NCI-H2171 (cell line): ENCODE measurements at places on chromosomes 12 and 14.

GRCh38 chr14:101808020-101808641 is 46.6 kb downstream of the PPP2R5C start:
- DNase-seq, result no peak

- no peak for DNase-seq
Observed at GRCh38 chr12:30108666-30109065, 324.9 kb upstream of the TMTC1 start.

GRCh38 chr12:112862636-112863290 is 44.0 kb upstream of the OAS1 start:
- no peak for DNase-seq

DNA sequence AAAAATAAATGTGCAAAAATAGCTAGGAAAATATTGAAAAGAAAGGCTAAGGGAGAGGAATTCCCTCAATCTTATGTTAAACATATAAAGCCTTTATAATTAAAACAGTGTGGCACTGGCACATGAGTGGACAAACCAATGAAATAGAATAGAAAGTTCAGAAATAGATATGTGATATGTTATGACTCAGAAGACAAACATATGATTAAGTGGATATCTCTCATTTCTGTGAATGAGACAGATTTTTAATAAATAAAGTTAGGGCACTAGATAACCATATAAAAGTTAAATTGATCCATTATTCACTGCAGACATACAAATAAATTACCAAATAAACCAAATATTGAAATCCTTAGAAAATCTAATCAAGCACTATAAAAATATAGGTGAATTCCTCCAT is 73.0 kb downstream of the ALG10B start:
- no peak for DNase-seq

DNA sequence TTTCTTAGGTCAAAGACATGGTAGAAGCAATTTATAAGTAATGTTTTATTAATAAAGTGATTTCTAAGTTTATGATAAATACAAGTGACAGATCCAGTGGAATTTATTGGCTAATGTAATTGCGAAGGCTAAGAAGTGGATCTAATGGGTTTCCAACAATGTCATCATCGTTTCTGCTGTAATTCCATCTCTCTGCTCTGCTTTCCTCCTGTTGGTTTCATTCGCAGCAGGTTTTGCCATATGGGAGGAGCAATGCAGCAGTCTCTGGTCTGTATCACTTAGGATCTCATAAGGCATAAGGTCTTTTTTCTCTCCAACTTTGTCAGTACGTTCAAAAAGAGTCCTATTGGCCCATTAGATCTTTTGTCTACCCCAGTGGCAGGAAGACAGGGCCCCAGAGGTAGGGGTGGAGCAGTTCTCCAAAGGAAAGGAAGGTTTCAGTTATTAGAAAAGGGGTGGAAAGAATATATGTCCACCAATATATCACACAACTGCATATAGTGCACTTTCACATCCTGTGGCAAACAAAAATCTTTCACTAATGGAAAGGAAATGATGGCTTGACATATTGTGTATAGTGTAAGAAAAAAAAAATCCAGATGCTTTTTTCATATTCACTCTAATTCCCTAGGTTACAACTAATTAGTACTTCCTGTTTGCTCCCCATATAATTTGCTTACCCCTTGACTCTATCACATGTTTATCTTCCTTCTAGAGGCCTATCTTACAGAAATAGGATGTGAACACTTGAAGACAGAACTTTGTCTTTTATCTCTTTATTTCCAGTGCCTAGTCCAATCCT is 451.3 kb downstream of the ZFP36L1 start:
- no peak for DNase-seq

DNA sequence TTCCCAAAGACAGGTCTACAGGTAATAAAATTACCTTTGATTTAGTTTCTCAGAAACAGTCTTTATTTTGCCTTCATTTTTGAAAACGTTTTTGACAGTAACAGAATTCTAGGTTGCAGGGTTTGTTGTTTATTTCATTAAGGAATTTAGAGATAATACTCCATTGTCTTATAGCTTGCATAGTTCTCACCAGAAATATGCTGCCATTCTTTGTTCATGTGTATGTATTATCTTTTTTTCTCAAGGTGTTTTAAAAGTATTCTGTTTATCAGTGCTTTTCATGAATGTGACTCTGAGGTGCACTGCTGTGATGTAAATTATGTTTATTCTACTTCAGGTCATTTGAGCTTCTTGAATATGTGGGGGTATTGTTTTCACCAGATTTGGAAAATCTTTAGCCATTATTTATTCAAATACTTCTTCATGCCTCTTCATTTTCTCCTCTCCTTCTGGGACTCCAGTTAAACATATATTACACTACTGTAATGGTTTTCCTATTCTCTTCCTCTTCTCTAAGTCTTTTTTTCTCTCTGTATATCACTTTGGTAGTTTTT is 32.7 kb downstream of the ZNF605 start:
- no peak for DNase-seq

GRCh38 chr14:89017417-89017816 is 193.0 kb downstream of the TTC8 start:
- no peak for DNase-seq

GRCh38 chr12:19014240-19014639 is 115.3 kb upstream of the PLEKHA5 start:
- no peak for DNase-seq

DNA sequence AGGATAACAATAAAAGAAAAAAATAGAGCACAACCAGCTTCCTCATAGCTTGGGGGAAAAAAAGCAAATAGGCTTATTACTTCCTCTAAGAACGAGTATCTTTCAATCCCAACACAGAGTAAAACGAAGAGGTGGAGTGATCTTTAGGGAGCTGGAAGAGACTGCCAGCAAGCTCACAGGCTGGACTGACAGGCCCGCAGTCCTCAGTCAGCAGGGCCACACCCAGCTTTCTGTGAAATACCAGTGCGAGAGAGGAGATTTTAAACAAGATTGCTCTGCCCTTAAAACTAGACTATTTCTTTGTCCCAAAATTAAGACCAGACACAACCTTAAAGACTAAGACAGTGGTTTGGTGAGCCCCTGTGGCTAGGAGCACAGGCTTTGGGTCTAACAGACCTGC is 32.9 kb downstream of the SETD3 start:
- DNase-seq, result no peak
